SK-N-SH (cell line): ENCODE measurements at places on chromosomes 5 and 9. TPM values are rescaled to one million over a fixed set of nuclear protein-coding genes. Genes with fewer than 3 reads are reported as not detected.

DNA sequence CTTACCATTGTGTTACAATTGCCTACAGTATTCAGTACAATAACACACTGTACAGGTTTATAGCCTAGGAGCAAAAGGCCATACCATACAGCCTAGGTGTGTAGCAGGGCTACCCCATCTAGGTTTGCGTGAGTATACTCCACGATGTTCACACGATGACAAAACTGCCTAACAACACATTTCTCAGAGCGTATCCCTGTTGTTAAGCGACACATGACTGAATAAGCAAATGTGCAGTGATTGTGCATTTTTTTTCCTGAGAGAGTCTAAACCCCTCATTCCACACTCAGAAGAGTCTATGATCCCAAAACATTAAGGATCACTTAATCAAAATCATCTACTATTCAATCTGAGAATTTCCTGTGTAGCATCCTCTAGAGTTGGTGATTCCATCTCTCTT lies 68.4 kb upstream of the GABRP start:
- no peak overlapping the region for H3K27ac ChIP-seq
- no peak overlapping the region for H3K4me3 ChIP-seq

DNA sequence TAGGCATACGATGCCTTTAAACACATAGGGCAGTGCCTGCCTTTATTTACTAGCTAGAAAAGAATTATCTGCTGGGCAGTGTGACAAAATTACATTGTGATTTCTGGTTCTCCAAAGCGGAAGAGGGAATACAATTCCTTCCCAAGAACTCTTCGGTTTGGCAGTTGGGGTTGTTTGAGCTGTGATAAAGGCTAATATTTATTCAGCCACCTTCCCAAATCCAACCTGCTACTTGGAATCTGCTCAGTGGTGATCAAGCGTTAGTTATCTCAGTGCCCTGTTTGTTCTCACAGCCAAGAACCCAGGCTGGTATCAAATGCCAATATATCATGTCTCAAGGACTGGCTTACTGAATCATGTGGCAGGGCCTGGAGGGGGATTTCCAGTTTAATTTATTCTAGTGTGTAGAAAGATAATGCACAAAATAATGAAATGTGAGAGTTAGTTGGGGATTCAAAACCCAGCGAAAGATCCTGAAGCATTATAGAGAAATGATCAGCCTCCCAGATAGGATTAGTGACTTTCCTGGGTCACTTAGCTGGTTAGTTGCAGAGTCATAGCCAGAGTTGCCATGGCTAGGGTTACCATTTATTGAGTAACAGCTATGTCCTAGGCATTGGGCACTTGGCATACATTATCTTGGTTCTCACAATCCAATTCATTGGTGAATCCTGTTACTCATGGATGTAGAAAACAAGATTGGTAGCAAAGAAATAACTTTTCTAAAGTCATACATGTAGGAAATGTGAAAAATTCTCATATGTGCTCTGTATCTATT lies 457.0 kb upstream of the KLF4 start:
- H3K27ac ChIP-seq: no peak overlapping the region
- H3K36me3 ChIP-seq: no peaks in the 10 kb centered on the region
- no peaks in the 10 kb centered on the region; the same call in 1 of the 2 replicates for H3K27me3 ChIP-seq
- H3K4me3 ChIP-seq: no peak overlapping the region

GRCh38 chr5:124546643-124547042 lies 199.8 kb downstream of the ZNF608 start:
- no peak for DNase-seq
- no peaks in the 10 kb centered on the region for H3K36me3 ChIP-seq
- H3K4me3 ChIP-seq: no peak overlapping the region
- H3K27ac ChIP-seq: no peak overlapping the region
- H3K27me3 ChIP-seq: no peaks in the 10 kb centered on the region

DNA sequence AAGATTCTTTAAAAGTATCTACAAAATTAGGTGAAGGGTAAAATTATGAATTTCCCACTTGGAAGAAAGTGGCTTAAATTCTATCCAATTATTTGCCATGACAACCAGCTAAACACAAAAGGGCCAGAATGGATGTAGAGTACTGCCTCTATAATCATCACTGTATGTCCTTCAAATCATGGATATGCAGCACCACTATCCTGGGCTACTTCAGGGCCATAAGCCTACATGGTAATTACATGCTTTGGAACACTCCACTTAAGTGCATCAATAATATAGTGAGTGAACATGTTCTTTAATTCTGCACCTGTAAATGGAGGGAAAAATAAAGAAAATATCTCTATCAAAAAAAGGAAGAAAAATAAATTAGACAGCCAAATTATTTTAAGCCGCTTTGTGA lies 575.2 kb downstream of the ISL1 start:
- DNase-seq: no peak
- no peaks in the 10 kb centered on the region for H3K36me3 ChIP-seq
- H3K4me3 ChIP-seq: no peak overlapping the region
- H3K27me3 ChIP-seq: no peaks in the 10 kb centered on the region
- H3K4me1 ChIP-seq: no peaks in the 10 kb centered on the region; the same call in 1 of the 2 replicates
- peak overlapping the region; percentile 99 for H3K27ac ChIP-seq

CD274 gene
- polyA plus RNA-seq: 25.8 and 30.9 TPM in 2 replicates

DNA sequence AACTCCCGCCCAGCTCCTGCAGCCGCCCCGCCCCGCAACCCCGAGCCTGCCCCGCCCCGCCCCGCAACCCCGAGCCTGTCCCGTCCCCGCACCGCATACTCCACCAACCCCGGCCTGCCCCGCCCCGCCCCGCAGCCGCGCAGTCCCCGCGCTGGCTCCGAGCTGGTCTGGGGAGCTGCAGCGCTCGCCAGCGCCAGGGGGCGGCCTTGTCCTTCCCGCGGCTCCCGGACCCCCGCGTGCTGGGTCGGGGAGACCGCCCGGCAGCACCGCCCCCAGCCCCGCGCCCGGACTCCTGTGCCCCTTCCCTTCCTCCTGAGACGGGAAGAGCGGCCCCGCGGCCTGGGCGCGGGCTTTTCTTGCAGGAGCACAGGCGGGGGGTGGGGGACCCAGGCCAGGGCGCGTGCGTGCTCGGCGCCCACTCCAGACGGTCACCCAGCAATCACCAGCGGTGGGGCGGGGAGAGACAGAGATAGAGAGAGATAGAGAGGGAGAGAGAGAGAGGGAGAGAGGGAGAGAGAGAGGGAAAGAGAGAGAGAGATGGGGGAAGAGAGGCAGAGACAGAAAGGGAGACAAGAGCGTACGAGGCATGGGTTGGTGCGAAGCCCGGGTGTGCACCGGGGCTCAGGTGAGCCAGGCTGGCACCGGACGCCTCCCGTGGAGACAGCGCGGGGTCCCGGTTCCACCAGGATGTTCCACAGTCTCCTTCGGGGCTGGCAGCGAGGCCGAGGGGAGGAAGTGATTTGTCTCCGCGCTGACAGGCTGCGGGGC lies 14.7 kb upstream of the TMEM250 start:
- no peaks in the 10 kb centered on the region for H3K36me3 ChIP-seq
- H3K4me3 ChIP-seq: peak overlapping the region; percentile 57
- peaks cover 4% of the 10 kb centered on the region; the same call in 1 of the 2 replicates for H3K4me1 ChIP-seq
- peak; percentile 93 for DNase-seq
- H3K27me3 ChIP-seq: peaks cover 74% of the 10 kb centered on the region

FBP1 gene
- polyA plus RNA-seq: 0.19 TPM in 1 of 2 replicates, not detected in the other

GRCh38 chr5:27034565-27034964 lies 3.8 kb downstream of the CDH9 start:
- DNase-seq: no peak
- no peak overlapping the region for H3K27ac ChIP-seq
- H3K4me1 ChIP-seq: no peaks in the 10 kb centered on the region
- H3K36me3 ChIP-seq: no peaks in the 10 kb centered on the region

ACER2 gene
- polyA plus RNA-seq: 1.3 and 2.2 TPM in 2 replicates

DNA sequence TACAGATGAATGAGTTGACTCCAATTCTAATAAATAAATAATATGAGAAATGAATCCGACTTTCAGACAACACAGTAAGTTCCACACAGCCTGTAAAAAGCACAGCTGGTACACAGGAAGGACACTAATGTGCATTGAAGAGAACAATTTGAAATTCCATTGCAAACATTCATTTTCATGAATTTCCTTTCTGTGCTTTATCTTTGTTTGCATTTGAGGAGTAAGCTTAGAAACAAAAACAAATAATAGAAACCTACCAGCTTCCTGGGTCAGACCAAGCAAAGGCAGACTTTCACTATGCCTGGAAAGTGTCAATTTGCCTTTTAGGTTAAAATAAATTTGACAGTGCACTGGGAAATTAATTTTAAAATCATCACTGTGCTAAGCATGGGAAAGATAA lies 143.8 kb upstream of the VLDLR start:
- no peak overlapping the region for H3K4me3 ChIP-seq
- H3K36me3 ChIP-seq: no peaks in the 10 kb centered on the region

GRCh38 chr5:10543585-10544040 lies 20.3 kb upstream of the ANKRD33B start:
- H3K4me3 ChIP-seq: no peak overlapping the region
- no peak overlapping the region for H3K27ac ChIP-seq
- H3K27me3 ChIP-seq: no peaks in the 10 kb centered on the region
- no peak for DNase-seq

BTNL3 gene
- not detected in 2 replicates for polyA plus RNA-seq

GRCh38 chr9:106482733-106483132 lies 380.2 kb upstream of the ZNF462 start:
- H3K27me3 ChIP-seq: no peaks in the 10 kb centered on the region
- no peak overlapping the region for H3K27ac ChIP-seq
- no peak overlapping the region for H3K4me3 ChIP-seq

CYLC2 gene
- not detected in 2 replicates for polyA plus RNA-seq

HSD17B3 gene
- 0.51 and 0.86 TPM in 2 replicates for polyA plus RNA-seq

DNA sequence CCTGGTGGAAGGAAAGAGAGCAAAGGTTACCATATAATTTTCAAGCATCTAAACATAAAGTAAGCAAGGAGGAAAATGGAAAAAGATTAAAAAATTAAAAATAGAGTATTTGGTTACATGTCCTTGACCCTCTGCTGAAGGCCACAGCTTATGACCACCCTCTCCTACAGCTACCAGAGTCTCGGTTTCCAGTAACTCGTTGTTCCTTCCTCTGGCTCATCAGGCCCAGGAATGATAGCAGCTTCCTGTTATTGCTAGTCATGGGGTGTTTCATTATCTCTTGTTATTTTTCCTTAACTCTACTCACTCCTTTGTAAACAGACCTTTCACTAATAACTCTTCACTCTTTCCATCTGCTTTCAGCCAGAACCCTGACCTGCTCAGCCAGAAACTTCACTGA lies 102.2 kb downstream of the YTHDC2 start:
- no peaks in the 10 kb centered on the region for H3K4me1 ChIP-seq
- H3K27ac ChIP-seq: no peak overlapping the region
- H3K36me3 ChIP-seq: no peaks in the 10 kb centered on the region
- DNase-seq: no peak

DNA sequence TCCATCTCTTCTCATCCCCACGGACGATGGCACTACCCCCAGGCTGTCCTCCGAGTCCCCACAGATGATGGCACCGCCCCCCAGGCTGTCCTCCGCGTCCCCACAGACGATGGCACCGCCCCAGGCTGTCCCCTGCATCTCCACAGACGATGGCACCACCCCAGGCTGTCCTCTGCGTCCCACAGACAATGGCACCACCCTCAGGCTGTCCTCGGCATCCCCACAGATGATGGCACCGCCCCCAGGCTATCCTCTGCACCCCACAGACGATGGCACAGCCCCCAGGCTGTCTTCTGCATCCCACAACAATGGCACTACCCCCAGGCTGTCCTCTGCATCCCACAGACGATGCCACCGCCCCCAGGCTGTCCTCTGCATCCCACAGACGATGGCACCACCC lies 57.4 kb upstream of the PTCH1 start:
- no peak overlapping the region for H3K27ac ChIP-seq
- H3K4me3 ChIP-seq: no peak overlapping the region
- H3K27me3 ChIP-seq: no peaks in the 10 kb centered on the region
- no peaks in the 10 kb centered on the region for H3K36me3 ChIP-seq
- peaks cover 12% of the 10 kb centered on the region; the same call in 1 of the 2 replicates for H3K4me1 ChIP-seq

DNA sequence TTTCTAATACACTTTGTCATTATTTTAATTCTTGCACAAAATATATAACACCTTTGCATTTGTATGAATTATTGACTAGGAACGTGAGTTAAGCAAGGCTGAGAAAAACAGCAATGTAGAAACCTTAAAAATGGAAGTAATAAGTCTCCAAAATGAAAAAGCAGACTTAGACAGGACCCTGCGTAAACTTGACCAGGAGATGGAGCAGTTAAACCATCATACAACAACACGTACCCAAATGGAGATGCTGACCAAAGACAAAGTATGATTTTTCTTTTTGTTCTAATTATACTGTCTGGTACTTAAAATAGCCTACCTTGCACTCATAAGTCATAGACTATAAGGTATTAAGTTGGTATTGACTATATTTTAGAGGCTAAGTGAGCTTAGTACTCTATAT lies 34.4 kb downstream of the RAD50 start:
- no peak overlapping the region for H3K27ac ChIP-seq
- no peaks in the 10 kb centered on the region for H3K27me3 ChIP-seq
- H3K36me3 ChIP-seq: peaks cover 67% of the 10 kb centered on the region
- H3K4me1 ChIP-seq: no peaks in the 10 kb centered on the region; the same call in none of the 2 replicates
- DNase-seq: peak; percentile 4

DNA sequence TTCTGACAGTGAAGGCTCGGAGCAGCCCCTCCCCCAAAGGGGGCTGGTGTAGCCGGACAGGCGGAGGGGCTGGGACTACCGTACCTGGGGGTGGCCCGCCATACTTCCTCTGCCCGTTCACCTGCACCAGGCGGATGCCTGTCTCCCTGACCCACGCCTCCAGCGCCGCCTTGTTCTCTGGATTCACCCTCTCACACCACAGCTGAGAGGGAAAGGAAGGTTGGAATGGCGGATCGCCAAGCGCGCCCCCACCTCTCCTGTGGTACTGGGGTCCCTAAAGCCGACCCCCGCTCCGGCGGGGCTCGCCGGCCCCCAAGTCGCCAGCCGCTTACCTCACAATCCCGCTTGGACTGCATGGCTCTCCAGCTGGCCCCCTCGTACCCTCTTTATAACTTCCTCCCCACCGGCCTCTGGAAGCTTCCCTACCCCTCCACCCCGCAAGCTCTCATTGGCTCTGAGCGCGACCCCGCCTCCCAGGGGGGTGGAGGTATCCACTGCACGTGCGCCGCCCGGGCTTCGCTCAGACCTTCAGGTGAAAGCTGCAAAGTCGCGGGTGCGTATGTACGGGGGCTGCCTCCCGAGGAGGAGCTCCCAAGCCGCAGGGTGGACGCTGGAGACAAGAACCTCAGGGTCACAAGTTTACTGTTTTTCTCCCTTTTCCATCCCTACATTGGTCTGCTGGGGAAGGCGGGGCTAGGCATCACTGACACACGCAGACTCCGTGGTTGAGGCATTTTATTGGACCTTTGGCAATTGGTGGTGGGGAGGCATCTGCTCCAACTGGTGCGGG lies at the start of gene DND1:
DND1 (minus strand) TSS at position 390 of the 790 bp plus-strand sequence; CDS start at position 356, 34 bp downstream.
- H3K4me3 ChIP-seq: no peak within 1 kb of the TSS
- H3K27me3 ChIP-seq: no peaks in the 10 kb centered on the region
- DNase-seq: peak; percentile 55
- peaks cover 38% of the 10 kb centered on the region for H3K36me3 ChIP-seq

GRCh38 chr5:1050423-1051365 lies 42.1 kb downstream of the NKD2 start:
- H3K27me3 ChIP-seq: no peaks in the 10 kb centered on the region
- H3K4me1 ChIP-seq: peaks cover 3% of the 10 kb centered on the region; the same call in 1 of the 2 replicates
- DNase-seq: peak; percentile 37
- no peak overlapping the region for H3K27ac ChIP-seq
- H3K36me3 ChIP-seq: no peaks in the 10 kb centered on the region
